ENCODE measurements at places on chromosomes 7 and 10.

DNA sequence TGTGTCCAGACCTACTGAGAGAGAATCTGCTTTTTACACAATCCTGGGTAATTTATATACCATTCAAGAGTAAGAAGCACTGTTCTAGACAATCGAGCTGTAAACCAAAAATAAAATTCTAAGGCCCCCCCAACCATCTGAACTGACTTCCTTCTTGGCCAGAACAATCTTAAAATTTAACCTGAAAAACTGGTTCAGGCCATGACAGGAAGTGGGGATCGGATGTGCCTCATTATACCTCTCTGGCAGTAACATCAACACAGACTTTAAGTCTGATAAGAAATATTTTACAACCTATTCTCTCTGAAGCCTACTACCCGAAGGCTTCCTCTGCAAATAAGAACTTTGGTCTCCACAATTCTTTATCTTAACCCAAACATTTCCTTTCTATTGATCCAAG, 75.2 kb upstream of the KIF5B start:
- no peak for DNase-seq

GRCh38 chr7:21454906-21455305, 27.0 kb downstream of the SP4 start:
- DNase-seq = no peak

- no peak for DNase-seq
Measured at GRCh38 chr10:29068302-29068701, 220.6 kb upstream of the LYZL1 start.

DNA sequence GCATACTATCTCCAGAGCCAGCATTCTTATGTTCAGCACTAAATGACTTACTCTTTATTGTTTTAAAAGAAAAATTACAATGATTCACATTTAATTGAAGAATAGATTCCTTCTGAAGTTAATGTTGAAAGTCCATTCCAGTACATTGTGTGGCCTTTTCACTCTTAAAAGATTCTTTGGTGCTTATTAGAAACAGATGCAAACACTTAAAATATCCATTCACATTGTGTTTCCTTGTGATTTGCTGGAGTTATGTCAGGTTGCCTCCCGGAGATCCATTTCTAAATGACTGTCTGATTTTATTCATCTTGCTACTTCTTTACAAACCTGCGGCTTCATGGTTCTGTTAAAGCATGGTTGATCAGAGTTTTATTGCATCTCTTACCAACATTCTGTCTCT, 152.8 kb downstream of the FOXP2 start:
- no peak for DNase-seq

DNA sequence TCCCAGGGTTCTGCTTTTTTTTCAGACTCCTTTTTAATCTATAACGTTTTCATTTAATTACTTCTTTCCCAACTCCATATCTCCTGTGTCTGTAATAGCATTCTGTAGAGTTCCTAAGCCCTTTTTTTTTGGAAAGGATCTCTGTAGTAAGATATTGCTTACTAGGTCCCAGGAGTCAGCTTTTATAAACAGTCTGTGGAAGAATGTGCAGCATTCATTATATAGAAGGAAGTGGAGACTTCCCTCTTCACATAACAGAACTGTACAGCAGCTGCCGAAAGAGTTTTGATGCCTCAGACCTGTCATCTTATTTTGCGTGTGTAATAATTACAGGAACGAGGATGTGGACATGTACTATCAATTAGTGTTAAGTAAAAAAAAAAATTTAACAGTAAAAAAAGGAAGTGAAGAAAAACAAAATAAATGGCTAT, 7.4 kb upstream of the STEAP4 start:
- peak; percentile 77 for DNase-seq

DNA sequence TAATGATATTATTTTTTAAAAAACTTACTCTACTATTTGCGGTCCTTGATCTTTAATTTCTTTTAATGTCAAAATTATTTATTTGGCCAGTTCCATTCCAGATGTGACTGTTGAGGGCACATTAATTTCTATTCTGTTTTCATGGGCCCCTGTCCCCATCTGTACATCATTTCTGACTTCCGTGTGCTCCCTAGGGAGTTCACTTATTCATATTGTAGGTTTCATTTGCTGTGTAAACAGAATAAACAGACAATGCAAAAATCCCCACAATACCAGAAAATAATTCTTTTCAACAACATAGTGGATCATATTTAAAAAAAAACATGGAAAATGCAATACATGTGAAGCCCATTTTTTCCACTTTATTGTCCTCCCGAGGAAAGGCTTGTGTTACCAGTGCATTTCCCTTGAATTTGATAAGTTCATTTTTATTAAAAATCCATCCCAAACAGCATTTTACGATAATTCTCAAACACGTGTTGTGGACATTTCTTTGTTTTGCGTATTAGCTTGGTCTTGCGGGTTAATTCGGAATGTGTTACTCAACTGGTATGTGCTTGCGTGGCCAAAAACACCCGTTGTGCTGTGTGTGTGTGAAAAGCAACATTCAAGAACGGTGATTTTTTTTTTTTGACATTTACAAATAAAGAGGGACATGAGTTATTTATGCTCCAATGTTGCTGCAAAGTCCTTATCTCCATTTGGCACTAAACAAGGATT, 138.4 kb downstream of the MGMT start:
- DNase-seq = no peak

DNA sequence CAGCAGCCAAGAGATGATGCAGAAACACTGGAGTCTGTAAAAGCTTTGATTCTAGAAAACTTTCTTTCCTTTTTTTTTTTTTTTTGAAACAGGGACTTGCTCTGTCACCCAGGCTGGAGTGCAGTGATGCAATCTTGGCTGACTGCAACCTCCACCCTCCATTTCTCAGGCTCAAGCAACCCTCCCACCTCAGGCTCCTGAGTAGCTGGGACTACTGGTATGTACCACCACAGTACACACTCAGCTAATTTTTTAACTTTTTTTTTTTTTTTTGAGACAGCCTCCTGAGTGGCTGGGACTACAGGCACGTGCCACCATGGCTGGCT, 17.0 kb upstream of the BAG3 start:
- DNase-seq = peak; percentile 46

- DNase-seq = no peak
Measured at GRCh38 chr10:49647985-49648795, 31.3 kb upstream of the C10orf53 start.

GRCh38 chr7:143492799-143493739, 15.4 kb downstream of the TAS2R41 start:
- no peak for DNase-seq

DNA sequence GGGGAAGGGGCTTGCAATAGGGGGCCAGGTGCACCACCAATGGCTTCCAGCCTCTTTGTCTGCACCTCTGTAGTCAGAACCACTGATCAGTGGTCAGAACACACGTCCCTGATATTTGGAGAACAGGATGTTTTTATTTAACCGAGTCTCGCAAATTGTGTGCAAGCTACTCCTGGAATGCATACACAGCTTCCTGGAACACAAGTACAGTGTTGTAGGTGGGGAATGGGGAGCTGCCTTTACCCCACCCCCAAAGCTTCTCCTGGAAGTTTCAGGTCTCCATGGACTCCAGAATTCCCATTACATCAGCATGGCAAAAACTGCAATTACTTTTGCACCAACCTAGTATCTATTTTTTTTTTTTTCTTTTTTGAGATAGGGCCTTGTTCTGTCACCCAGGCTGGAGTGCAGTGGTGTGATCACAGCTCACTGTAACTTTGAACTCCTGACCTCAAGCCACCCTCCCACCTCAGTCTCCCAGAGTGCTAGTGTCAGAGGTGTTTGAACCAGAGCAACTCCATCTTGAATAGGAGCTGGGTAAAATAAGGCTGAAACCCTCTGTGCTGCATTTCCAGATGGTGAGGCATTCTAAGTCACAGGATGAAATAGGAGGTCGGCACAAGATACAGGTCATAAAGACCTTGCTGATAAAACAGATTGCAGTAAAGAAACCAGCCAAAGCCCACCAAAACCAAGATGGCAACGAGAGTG, 374.0 kb downstream of the CALN1 start:
- DNase-seq = no peak

GRCh38 chr7:6640246-6640721, 3.2 kb downstream of the ZNF316 start:
- DNase-seq = peak; percentile 57

Measured in inflammatory macrophage (primary cell).